G401 (cell line): ENCODE measurements at places on chromosomes 13 and 19. TPM values are rescaled to one million over a fixed set of nuclear protein-coding genes. Genes with fewer than 3 reads are reported as not detected.

The CFAP97D2 gene
- not detected in 2 replicates for total RNA-seq

The FBXO27 gene
- total RNA-seq: 44.0 and 52.2 TPM in 2 replicates

The ZNF71 gene
- 7.1 and 13.5 TPM in 2 replicates for total RNA-seq

The SOX1 gene
- not detected in 2 replicates for total RNA-seq

The CYP2A6 gene
- total RNA-seq: not detected in 2 replicates

The GARIN5A gene
- total RNA-seq: 0.10 and 1.5 TPM in 2 replicates

The NLRP4 gene
- 0.07 TPM in 1 of 2 replicates, not detected in the other for total RNA-seq

The NCR1 gene
- not detected in 2 replicates for total RNA-seq

The SYCN gene
- not detected in 2 replicates for total RNA-seq

The ABHD8 gene
- total RNA-seq: 57.6 and 60.6 TPM in 2 replicates

The HCN2 gene
- total RNA-seq: 6.0 and 6.7 TPM in 2 replicates

The KIR2DL1 gene
- not detected in 2 replicates for total RNA-seq

The MRPL34 gene
- 19.0 and 25.4 TPM in 2 replicates for total RNA-seq

The ZNF112 gene
- total RNA-seq: 0.81 and 1.2 TPM in 2 replicates

The CEACAM5 gene
- not detected in 2 replicates for total RNA-seq

The CEACAM19 gene
- total RNA-seq: 0.78 TPM in 1 of 2 replicates, not detected in the other

The RNF17 gene
- total RNA-seq: not detected in 2 replicates

The CASP14 gene
- not detected in 2 replicates for total RNA-seq

The CEACAM4 gene
- not detected in 2 replicates for total RNA-seq

The BCL2L12 gene
- total RNA-seq: 8.1 and 13.9 TPM in 2 replicates

The ZNF177 gene
- 2.2 and 2.7 TPM in 2 replicates for total RNA-seq

The TLE6 gene
- 2.7 and 10.4 TPM in 2 replicates for total RNA-seq

The PGLYRP2 gene
- total RNA-seq: not detected in 2 replicates

The CYP4F8 gene
- not detected in 2 replicates for total RNA-seq

The SELENOV gene
- total RNA-seq: 4.1 and 27.2 TPM in 2 replicates

The ZNF578 gene
- not detected in 2 replicates for total RNA-seq

The CBY2 gene
- not detected in 2 replicates for total RNA-seq

The NR1H2 gene
- 33.0 and 41.4 TPM in 2 replicates for total RNA-seq

The MIER2 gene
- 19.2 and 82.6 TPM in 2 replicates for total RNA-seq

The ZFP36 gene
- 1.1 and 1.9 TPM in 2 replicates for total RNA-seq

The PTPRS gene
- 137 and 168 TPM in 2 replicates for total RNA-seq

The FLT1 gene
- not detected in 2 replicates for total RNA-seq

The CD70 gene
- 131 and 143 TPM in 2 replicates for total RNA-seq

The NLRP12 gene
- not detected in 2 replicates for total RNA-seq

The LRFN3 gene
- total RNA-seq: 6.2 and 15.8 TPM in 2 replicates

The BCKDHA gene
- 90.1 and 111 TPM in 2 replicates for total RNA-seq

The PEG3 gene
- 4.6 and 5.1 TPM in 2 replicates for total RNA-seq

The STOML3 gene
- not detected in 2 replicates for total RNA-seq

The KLK4 gene
- total RNA-seq: not detected in 2 replicates

The ANKLE1 gene
- 0.06 and 1.3 TPM in 2 replicates for total RNA-seq

The MCEMP1 gene
- total RNA-seq: not detected in 2 replicates

The CEACAM20 gene
- total RNA-seq: not detected in 2 replicates

The FPR1 gene
- not detected in 2 replicates for total RNA-seq

The B3GNT8 gene
- not detected in 2 replicates for total RNA-seq

The LPAR6 gene
- not detected in 2 replicates for total RNA-seq
